ENCODE measurements at places on chromosomes 5 and 9.
A peak's percentile ranks its signal among the peaks of the same experiment; 100 is the strongest.

GRCh38 chr9:19397845-19398244 lies 11.0 kb upstream of the ACER2 start:
- DNase-seq: no peak

DNA sequence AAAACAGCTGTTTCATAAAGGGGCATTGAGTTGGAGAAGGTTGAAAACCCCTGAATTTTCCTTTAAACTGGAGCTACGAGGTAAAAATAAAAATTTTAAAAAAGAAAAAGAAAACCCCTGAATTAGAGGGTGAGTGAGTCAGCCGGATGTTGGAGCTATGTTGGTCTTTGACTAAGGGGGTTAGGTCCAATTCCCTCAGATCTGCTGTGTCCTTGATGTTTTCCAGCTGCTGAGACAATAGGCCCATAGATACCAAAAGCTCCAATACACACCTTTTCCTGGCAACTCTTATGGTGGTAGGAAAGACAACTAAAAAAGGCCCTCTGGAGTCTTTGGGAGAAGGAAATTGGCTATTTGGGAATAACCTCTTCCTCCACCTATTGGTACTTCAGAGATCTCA lies 79.4 kb upstream of the SAP30L start:
- peak; percentile 44 for DNase-seq

- no peak for DNase-seq
Observed at GRCh38 chr9:116647515-116647809, 39.6 kb upstream of the TRIM32 start.

DNA sequence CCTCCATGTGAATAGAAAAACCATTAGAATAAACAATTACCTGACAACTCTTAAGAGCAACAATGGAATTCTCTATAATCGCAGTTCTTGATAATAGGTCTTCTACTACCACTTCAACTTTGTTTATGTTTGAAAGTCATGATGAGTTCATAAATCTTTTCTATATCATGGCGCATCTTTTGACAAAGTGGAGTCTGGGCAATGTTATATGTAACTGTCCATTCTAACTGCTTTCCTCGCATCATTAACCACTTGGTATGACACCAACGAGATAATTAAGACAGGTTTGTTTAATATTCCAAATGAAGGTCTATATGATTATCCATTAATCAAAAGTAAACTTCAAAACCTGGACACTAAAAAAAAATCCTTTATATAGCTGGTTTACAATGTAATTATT lies 272.0 kb downstream of the DENND1A start:
- DNase-seq: no peak

DNA sequence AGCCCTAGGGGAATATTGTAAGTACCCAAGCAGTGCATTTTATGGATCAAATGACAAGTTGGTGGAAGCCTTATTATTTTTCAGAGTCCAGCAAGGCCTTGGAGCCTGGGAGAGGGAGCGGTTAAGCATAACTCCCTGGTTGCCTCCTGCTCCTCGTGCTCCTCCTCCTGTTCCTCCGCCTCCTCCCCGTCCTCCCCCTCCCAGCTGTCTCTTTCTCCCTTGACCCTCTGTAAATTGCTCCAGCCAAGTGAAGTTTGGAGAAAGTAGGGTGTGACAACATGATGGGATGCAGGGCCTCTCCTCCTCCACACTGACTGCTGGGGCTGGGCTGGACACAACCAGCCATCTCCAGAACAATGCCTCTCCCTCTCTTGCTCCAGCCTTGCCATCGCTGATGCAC lies 586.9 kb downstream of the CCDC171 start:
- no peak for DNase-seq

- no peak for DNase-seq
Observed at GRCh38 chr9:127907867-127908659, 8.7 kb upstream of the ST6GALNAC6 start.

GRCh38 chr9:111020594-111020993 lies 17.7 kb downstream of the LPAR1 start:
- no peak for DNase-seq

- DNase-seq: peak; percentile 28
Observed at GRCh38 chr9:82621447-82621846, 441.5 kb downstream of the RASEF start.

- no peak for DNase-seq
Observed at GRCh38 chr9:26955222-26955903, 849 bp upstream of the IFT74 start.

GRCh38 chr5:167485061-167485774 lies 806.2 kb upstream of the WWC1 start:
- DNase-seq: peak; percentile 63

DNA sequence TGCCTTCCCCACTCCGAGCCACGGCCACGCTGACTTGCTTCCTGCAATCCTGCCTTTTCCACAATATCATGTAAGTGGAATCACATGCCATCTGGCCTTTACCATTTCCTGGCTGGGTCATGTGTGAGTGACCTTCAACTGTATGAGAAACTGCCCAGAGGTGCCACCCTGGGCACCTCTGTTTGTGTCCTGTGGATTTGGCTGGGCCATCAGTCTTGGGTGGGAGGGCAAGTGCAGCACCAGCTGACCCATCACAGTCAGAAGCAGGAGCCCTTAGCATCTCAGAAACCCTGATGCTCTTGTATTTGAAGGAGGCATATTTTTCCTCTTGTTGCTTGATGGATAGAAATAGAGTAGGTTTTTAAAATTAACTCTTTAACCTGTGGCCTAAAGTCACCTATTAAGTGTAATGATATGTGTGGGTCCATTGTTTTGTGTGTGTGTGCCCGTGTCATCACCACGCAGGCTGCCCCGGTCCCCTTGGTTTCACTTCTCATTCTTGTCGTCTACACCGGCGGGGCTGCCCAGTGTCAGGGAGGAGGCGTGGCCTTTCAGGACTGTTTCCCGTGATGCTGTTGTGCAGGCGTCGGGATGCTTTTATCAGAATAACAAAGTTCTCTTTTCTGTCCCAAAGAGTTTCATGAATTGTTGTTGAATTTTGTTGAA lies 52.1 kb upstream of the CACNA1B start:
- DNase-seq: no peak

DNA sequence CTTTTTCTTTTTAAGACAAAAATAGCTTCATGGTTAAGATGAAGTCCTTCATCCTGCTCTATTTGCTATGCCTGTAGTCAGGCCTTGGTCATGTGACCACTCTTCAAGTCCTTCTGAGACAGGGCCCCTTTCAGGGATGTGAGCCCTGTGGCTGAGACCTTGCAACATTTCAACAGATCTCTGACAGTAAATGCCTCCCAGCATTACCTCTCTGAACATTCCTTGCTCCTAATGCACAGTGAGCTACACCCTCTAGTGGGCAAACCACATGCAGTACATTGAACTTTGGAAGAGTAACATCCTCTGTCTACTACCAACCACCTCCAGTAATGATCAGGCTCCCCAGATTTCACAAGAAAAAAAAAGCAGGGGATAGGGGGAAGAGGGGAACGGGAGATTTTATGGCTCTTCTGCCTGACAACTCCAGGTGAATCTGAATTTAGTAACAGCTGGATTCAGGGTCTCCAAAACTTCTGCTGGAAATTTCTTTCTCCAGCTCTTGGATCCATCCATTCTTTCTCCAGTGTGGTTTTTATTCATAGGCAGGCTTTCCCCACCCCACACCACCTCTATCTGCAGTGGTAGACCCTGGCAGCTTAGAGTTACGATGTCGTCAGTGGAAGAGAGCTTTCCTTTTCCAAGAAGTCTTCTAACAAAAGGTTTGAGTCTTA lies 8.9 kb upstream of the FBXO38 start:
- DNase-seq: peak; percentile 61

- DNase-seq: no peak
Observed at GRCh38 chr5:165108809-165109208, 1603.4 kb downstream of the MAT2B start.

GRCh38 chr5:131252824-131253171 lies 11.1 kb upstream of the CDC42SE2 start:
- DNase-seq: no peak

DNA sequence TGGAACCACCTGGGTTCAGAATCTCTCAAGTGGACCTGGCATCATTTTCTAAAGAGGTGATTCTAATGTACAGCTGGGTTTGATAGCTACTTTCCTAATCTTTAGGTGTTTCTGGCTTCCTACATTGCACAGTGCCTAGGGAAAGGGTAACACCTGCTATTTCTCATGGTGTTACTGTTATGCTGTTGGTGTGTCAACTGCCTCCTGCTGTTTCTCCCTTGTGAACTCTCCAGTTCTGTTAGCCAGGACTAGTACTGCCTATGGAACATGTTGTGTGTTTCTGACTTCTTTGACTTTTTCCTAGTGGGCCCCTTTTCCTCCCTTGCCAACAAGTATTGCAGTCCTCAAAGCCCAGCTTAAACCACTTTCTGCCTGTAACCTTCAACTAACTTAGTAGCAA lies 5.5 kb downstream of the ARHGEF28 start:
- no peak for DNase-seq

GRCh38 chr5:107982703-107983425 lies 312.1 kb upstream of the EFNA5 start:
- no peak for DNase-seq

DNA sequence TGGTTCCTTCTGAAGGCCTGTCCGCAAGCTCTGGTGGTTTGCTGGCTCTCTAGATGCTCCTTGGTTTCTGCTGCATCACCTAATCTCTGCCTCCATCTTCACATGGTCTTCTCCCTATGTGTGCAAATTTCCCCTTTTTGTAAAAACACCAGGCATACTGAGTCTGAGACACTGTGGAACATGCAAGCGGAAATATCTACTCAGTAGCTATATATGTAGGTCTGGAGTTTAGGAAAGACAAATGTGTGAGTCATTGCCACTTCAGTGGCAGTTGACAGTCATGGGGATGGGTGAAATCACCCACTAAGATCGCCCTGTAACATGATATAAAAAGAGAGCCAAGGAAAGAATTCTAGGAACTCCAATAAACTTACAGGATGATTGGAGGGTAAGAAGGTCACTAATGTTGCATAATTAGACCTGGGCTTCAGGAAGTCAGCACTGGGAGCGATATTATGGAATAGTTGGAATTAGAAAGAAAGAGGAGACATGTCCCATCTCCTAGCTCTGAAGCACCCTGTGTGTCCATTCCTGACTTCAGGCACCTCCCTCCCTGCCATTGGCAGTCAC lies 22.7 kb upstream of the UBLCP1 start:
- peak; percentile 62 for DNase-seq

GRCh38 chr5:149450199-149450598 lies 71.1 kb upstream of the IL17B start:
- peak; percentile 79 for DNase-seq

DNA sequence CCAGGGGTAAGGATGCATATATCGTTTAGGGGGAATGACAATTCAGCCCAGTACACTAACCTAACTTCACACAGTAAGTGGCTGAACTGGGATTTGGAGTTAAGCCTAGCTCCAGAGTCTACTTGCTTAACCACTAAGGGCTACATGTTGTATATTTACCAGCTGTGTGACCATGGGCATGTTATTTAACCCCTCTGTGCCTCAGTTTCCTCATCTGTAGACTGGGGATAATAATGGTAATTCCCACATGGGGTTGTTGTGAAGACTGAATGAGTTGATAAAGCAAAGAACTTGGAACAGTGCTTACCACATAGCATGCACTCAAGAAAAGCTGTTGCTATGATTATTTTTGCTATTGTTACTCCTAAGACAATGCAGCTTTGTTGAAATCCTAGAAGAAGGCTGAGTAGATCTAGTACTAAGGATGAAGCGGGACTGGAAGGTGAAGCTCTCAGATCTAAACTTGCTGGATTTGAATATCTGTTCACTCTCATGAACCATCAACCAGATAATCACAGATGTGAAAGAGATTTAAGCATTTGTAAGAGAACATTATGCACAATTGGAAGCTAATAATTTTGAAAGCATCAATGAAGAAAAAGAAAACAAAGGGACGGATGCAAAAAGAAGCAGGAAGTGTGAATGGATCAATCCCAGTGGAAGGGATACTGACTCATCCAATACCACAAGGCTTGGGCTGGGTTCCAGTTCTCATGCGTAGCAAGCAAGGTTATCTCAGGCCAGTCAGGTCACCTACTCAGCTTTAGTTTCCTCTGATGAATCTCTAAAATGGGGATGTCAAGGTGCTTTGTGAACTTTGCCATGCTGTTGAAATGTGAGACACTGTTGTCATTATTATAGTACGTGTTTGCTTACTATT lies 78.5 kb upstream of the TBC1D2 start:
- DNase-seq: peak; percentile 86

DNA sequence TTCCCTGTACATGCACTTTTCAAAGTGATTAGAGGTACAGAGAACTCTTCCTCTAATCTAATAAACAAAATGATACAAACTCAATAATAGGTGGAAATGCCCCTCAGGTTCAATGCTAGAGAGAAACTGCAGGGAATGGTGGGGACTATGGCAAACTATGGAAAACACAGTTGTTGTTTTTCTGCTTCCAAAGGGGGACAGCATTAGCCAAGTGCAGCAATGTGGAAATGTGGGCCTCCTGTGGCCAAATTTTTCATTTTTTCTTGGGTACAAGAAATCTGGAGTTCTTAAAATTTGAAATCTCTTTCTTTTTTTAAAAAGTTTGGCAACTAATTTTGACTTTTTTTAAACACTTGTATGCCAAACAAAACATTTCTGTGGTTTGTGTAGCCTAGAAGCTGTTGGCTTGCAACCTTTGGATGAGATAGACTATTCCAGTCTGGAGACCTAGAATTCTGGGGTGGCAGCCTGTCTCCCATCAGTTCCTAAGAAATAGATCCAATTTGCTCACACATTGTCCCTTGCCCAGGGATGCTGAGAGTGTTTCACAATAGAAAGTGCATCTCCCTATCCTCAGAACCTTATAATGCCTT lies 218.6 kb downstream of the PAPPA start:
- DNase-seq: no peak

GRCh38 chr9:121682201-121682600 lies 30.8 kb downstream of the DAB2IP start:
- DNase-seq: no peak

DNA sequence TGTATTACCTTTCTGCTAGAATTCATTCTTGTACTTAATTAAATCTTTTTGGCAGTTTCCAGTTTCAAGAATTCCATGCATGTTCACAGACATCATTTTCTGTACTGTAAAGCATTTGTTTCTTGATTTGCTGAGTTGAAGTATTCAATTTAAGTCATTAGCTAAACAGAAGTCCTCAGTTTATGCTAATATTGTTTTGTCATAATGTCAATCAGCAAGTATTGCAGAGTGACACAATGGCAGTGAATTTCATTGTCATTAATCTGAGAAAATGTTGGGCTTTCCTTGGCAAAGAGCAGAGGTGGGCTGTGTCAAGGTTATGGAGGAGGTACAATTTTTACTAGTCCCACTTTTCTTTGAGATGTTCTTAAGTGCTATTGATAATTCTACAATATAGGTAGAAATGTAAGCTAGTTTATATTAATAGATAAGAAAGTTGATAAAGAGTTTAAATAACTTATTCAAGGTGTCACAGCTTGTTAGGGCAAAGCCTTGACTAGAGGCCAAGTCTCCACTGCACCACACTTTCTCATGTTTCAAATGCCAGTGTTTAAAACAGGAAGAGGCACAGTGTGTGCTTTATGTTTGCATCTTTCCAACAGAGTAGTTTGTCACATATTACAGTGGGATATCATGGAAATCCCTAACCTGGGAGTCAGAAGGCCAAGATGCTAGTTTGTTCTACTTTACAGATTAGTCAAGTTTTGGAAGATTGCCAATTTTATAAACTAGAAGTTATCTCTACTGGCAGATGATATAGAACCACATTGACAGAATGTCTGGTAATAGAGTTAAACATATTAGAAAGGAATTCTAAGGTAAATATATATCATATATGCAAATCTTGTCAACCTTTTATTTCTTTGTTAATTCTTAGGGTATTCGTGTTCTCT lies 56.3 kb downstream of the SLF1 start:
- DNase-seq: no peak

GRCh38 chr5:172906888-172907287 lies 52.3 kb upstream of the RPL26L1 start:
- DNase-seq: no peak

Measured in fibroblast of skin of abdomen (primary cell).